ENCODE measurements at places on chromosomes 4 and X.

- no peak for DNase-seq
Measured at GRCh38 chr4:31045151-31045550, 325.0 kb downstream of the PCDH7 start.

- DNase-seq, result no peak
Measured at GRCh38 chr4:176409627-176410026, 89.9 kb downstream of the SPCS3 start.

DNA sequence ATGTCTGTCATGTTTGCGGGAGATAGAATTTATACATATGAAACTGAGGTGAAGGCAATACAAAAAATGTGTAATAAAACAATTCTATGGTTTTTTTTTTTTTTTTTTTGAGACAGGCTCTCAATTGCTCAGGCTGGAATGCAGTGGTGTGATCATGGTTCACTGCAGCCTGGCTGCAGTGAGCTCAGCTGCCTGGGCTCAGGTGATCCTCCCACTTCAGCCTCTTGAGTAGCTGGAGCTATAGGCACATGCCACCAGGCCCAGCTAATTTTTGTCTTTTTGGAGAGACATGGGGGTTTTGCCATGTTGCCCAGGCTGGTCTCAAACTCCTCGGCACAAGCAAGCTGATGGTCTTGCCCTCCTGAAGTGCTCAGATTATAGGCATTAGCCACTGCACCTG lies 10.1 kb downstream of the RADX start:
- DNase-seq, result no peak

GRCh38 chrX:113059714-113060113 lies 219.1 kb upstream of the AMOT start:
- DNase-seq, result no peak

- no peak for DNase-seq
Measured at GRCh38 chrX:131213400-131213799, 75.7 kb downstream of the IGSF1 start.

DNA sequence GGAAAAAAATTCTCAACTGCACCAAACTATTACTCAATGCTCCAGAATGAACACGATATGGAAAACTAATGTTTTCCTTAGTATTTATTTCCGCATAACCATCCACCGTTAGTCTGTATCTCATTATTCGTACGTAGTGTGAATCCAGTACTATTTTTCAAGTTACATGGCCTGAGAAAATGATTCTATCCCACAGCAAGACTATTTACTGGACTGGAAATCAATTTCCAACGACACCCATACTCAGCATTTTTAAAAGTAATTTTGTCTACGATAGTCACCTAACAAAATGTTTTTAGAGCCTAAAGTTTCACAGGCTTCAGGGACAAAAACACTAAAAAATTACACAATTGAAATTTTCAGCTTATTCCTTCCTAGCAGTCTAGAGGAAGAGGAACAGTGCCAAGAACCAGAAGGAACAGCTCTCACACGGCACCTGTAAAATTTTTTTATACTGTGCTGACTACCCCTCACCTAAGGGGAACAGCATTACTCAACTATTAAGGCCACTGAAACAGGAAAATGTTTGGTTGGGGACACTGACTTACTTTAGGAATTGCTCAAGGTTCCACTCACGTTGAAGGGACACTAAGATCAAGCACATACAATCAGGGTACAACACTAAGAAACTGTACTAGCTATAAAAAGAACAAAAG lies 9.6 kb downstream of the UBE2D3 start:
- no peak for DNase-seq

GRCh38 chr4:156981262-156981769 lies 9.7 kb upstream of the PDGFC start:
- DNase-seq, result no peak

DNA sequence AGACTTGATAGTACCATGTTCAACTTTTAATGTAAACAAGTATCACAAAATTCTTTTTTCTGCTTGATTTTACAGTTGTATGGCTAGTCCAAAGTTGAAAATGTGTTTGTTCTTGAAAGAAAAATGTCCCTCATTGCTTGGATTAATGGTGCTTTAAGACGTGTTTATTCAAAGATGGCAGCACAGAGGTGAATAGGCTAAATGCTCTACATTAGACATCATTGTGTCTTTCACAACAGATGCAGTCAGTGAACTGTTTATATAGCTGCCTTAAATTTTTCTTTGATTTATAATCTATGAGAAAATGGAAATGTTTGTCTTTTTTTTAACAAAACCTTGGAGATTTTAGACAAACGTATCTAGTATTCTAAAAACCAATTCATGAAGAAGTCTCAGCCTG lies 137.3 kb downstream of the BMPR1B start:
- no peak for DNase-seq

- DNase-seq, result no peak
Measured at GRCh38 chr4:24845902-24846301, 50.5 kb downstream of the SOD3 start.

DNA sequence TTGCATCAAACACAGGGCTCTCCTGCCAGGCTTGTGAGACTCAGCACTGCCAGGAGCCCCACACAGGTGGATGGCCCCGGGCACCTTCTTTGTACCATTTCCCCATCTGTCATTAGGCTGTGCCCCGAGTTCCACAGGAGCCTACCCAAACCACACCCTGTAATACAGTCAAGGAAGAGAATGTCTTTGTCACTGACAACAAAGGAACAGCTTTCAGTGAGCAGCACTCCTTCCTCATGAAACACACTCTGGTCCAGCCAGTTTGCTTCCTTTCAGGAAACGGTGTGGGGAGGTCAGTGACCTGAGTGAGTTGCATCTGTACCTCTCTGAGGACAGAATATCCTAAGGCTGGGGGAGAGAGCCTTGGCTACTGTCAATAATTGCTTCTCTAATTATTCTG lies 53.7 kb downstream of the LNX1 start:
- DNase-seq, result no peak

- no peak for DNase-seq
Measured at GRCh38 chrX:21778236-21778635, 20.3 kb upstream of the SMPX start.

DNA sequence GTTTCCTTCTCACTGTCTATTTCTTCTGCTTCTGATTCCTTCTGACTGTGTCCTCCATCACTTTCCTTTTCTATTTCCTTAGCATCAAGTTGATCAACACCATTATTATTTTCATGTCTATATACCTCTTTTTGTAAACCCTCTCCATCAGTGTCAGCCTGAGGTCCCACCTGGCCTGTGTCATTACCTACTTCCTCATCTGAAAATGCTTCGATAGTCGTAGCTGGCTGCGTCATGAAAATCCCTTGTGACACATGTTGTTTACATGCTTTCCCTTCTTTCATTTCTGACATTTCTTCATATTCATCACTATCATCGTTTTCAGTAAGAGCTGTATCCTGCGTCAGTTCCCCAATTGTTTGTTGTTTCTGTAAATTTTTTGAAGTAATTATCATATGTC lies 39.6 kb downstream of the RPGR start:
- DNase-seq, result no peak

DNA sequence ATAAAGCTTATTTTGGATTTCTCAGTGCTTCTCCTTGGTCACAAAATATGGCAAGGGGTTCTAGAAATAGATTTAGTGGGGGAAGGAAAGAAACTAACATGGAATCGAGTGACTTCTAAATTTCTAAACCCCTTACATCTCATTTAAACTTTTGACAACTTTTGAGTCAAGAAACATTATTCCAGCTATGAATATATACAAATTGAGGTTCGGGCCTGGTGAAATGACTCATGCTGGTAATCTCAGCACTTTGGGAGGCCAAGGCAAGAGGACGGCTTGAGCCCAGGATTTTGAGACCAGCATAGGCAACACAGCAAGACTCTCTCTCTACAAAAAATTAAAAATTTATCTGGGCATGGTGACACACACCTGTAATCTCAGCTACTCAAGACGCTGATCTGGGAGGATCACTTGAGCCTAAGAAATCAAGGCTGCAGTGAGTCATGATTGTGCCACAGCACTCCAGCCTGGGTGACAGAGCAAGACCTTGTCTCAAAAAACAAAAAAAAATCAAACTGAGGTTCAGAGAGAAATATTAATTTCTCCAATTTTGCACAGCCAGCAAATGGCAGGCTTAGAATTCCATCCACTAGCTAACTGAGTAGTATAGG lies 99.8 kb downstream of the ANXA3 start:
- DNase-seq, result no peak

DNA sequence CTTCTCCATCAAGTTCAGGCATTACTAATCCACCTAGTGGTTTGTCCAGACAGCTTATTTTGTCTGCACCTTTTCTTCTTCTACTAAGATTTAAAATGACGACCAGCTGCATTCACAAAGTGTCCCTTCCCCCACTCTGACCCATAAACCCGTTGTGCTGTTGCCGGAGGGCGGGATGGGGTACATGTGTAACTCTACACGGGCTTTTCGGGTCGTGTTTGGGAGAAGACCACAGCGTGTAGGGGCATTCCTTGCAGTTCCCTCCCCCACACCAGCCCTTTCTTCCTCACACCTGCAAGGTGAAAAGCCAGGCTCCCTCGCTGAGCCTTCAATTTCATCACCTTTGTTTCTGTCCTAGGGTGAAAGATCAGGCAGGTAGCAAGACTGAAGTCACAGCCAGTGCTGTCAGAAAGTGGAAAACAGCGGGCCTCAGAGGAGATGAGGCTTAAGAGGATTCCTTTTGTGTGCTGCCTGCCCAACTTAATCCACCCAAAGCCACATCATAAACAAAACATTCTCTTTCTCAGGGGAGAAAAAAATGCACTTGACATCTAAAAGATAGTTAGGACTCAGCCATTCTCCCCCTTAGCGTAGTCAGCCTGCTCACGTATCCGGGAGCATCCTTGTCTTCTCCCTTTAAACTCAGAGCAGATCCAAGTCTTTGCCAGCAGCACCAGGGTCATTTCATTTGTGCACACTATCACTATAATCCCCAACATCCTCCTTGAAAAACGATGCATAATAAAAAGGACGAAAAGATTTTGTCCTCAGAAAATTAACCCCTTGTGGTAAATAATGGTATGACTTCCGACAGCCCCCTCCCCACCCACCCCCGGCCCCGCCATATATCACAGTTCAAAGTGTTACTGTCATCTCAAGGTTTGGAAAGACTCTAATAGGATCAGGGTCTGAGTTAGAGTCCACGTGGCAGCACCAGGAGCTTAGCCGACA lies 599.0 kb downstream of the RAB28 start:
- no peak for DNase-seq

DNA sequence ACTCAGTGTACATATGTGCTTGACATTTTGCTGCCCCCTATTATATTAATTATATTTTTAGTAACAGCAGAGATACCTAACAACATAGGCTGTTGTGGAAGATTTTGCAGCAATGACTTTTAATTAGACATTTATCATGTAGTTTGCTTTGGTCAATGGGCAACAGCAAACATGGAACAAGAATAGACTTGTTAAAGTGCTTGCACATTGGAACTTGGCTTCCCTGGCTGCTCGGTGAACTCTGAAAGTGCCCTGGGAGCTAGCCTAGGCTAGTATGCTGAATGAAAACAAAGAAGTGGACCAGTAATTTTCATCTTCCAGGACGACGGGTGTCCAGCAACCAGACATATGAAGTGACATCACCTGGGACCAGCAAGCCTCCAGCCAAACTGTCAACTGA lies 1157.1 kb downstream of the ARAP2 start:
- no peak for DNase-seq

DNA sequence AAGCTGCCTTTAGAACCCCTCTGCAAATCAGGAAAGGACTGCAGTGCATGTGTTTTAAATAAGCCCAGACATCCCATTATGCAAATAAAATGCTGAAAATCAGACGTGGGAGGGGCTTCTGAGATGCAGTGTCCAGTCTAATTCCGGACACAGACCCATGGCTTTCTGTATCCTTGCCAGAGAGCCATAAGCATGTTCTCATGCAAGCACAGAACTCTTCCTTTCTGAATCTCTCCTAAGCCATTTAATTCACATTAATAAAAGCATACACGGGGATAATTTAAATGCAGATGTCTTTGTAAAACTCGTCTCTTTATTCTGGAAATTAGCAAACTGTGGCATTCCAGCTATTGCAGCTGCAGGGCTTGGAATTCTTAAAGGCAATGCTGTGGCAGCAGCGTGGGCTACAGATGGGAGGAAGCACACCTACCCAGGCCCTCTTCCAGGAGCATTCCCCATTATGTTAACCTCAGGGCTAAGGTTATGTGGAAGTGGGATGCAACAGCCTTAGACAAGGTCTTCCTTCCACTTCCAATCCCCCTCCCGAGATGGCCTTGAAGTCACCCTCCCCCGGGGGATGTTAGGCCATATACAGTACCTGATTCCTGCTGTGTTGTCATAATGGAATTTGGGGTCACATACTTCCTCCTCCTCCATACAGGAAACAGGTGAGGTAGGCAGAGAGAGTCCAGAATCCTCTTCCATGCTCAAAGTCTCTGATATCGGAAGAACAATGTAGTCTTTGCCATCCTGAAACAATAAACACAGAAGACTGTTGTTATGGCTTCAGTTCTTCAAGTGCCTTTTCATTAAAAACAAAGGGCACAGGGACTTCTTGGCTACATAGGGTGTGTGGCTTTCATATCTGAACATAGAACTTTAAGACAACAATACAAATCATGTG lies 38.1 kb downstream of the KDR start:
- no peak for DNase-seq

DNA sequence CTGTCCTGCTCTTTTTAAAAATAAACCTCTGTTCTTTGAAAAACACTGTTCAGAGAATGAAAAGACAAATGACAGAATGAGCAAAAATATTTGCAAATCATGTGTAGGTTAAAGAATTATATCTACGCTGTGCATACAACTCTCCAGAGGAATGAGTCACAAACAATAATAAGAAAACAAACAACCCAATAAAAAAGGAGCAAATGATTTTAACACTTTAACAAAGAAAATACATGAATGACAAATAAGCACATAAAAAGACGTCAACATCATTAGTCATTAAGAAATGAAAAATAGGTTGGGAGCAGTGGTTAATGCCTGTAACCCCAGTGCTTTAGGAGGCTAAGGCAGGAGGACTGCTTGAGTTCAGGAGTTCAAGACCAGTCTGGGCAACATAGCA lies 21.1 kb upstream of the LRCH2 start:
- DNase-seq, result no peak

GRCh38 chr4:171517883-171518282 lies 295.3 kb upstream of the GALNTL6 start:
- no peak for DNase-seq

DNA sequence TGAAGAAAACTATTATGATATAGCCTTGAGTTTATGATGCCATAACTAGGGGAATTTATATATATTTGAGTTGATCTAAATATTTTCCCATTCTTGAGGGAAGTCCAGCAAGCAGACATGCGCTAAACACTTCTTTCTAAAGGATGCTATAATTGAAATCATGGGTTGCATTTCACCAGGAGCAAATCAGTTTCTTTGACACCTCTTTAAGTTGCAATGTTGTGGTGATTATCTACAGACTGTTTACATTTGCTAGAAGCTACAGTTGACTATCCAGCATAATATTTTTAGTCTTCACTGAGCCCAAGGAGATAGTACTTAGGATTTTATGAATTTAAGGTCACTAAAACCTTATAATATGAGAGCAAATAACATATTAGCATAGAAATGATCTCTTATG lies 43.9 kb downstream of the ANAPC4 start:
- DNase-seq, result no peak

- DNase-seq, result no peak
Measured at GRCh38 chr4:88138561-88138960, 19.9 kb downstream of the ABCG2 start.

GRCh38 chr4:139848028-139848427 lies 182.4 kb downstream of the MGST2 start:
- DNase-seq, result no peak
